ENCODE measurements at places on chromosomes 16 and 17.

GRCh38 chr16:71628810-71629209 lies 2.8 kb downstream of the MARVELD3 start:
- DNase-seq = no peak

GRCh38 chr16:65305266-65305959 lies 183.6 kb upstream of the CDH11 start:
- no peak for DNase-seq

GRCh38 chr17:60604686-60605334 lies 4.8 kb downstream of the PPM1D start:
- DNase-seq = no peak

DNA sequence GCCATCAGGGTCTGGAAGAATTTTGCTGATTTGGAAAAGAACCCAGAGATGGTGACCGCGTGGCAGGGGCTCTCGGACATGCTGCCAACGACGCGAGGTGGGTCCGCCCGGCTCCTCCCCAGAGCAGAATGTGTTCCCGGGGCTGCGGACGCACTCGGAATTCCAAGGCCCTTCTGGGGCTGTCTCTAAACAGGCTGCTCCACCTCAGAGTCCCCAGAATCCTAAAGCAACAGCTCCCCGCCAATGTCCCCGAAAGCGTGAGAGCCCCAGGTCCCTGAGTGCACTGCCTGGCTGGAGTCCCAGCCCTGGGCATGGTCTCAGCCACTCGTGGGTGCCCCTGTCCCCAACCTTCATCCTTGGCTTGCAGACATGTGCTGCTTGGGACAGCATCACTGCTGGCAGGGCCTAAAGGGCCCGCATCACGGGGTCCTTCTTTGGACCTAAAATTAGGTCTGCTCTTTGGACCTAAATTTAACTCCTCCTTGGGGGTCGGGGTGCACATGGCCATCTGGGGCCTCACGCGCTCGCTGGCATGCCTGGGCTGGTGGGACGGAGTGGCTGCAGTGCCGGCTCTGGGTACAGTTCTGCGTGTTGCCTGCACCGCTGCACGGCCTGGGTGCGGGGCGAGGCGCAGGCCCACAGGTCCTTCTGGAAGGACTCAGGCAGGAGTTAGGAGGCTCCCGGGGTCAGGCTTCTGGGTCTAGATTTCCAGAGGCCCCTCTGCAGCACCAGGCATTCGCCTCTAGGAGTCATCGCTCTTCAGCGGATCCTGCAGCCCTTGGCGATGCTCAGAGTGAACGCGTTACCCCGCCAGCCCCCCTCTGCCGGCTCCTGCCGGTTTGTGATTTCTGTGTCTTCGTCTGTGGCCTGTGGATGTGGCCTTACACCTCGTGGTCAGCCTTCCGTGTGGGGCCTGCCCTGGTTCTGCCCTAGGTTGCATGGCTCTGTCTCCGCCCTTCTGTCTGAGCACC lies 41.9 kb upstream of the CHMP6 start:
- no peak for DNase-seq

DNA sequence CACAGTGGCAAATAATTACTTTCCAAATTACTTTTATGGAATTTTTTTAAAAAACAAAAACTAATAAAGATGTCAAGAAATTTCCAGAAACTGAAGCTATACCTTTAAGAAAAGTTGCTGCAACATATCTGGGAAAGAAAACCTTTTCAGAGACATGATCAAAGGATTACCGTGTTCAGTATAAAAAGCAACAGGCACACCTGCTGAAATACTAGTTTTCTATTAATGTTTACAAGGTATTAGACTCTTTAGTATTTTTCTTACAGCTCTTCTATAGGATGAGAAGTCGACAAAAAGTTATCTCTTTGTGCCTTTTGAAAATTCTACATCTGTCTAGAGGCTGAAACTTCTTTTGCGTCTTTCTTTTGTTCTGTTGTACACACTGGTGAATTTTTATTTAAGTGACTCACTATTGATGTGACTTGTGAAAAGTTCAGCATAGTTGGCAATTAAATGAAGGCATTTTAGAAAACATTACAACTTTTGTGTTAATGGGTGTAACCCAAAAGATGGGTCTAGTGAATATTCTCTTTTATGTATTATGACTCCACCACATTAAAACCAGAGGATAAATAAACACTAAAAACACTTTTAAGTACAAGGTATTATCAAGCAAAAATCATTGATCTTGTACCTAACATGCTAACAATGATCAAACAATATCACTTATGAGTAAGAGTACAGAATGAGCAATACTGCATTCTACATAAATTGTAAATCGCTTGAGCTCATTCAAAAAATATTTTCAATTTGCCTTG lies 23.8 kb downstream of the NACA2 start:
- no peak for DNase-seq

- DNase-seq = no peak
Observed at GRCh38 chr17:17884391-17885357, 47.9 kb upstream of the SREBF1 start.

DNA sequence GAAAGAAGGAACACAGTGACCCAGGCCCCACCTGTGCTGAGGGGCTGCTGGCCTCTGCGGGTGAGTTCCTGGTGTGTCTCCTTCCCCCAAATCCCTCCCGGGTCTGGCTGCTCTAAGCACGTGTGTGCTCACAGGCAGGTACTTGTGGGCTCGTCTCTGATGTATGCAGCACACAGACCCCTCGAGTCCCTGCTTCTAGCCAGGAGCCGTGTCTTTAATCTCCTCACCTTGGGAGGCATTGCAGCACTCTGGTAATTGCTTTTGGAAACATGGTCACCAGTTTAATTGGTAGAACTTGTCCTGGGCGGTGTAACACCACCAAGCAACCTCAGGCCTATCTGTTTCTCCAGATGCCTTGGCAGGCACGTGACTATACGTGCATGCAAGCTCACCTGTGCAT lies 8.8 kb upstream of the RPL38 start:
- DNase-seq = no peak

GRCh38 chr17:37148156-37148555 lies 199.4 kb downstream of the AATF start:
- DNase-seq = no peak
